ENCODE measurements at places on chromosomes 6 and 20.

DNA sequence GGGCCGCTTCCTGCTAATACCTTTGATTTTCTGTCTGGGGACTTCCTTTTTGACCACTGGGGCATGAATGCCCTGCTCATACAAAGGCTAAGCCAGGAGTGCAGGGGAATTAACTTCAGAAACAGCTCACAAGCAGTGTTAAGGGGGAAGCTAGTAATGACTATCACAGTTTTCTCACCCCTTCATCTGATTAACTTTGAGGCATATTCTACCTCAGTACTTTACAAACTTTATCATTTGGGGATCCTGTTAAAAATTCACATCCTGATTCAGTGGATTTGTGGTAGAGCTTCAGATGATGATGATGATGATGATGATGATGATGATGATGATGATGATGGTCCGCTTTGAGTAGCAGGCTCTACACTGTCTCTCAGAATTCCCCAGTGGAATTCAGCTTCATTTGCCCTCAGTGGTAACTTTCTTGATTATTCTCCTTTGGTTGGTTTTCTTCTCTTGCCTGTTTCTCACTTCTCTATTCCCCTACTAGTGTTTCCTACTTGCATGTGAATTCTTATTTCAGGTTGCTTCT is 78.4 kb upstream of the TMEM170B start:
- DNase-seq: no peak

- DNase-seq: no peak
Measured at GRCh38 chr6:149140910-149141290, 176.6 kb upstream of the TAB2 start.

DNA sequence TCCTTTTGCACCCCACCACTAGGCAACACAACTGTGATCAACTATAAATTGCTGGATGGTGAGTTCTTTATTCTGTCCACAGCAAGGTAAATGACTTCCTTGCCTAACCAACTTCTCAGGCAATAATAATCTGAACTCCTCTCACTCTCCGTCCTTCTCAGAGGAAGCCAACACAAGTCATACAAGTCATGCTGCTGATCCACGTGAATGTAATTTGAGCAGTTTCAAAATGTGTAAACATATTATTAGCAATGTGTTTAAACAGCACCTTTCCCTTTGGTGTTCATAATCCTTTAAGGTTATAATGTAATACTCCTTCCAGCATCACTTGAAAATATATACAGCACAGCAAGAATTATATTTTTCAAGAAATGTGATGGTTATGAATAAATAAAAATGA is 127.9 kb downstream of the QRSL1 start:
- DNase-seq: no peak

DNA sequence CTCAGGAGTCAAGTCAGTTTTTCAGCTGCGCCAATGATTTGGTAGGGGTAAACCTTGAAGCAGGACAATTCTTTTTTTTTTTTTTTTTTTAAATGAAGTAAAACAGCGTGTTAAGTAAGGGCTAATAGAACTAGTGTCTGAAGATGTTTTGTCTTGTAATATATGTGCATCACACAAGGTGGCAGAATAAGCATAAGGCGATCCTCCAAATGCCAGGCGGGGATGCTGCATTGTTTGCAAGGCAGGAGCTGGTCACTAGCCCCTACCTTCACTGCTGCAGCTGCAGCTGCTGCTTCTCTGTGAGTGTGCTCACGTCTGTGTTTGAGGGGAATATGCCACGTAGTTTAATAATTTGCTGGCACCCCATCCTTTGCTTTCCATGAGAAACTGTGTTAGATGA is 272.7 kb upstream of the MAP3K7 start:
- DNase-seq: no peak

GRCh38 chr6:34917626-34918285 is 28.7 kb downstream of the ANKS1A start:
- no peak for DNase-seq

DNA sequence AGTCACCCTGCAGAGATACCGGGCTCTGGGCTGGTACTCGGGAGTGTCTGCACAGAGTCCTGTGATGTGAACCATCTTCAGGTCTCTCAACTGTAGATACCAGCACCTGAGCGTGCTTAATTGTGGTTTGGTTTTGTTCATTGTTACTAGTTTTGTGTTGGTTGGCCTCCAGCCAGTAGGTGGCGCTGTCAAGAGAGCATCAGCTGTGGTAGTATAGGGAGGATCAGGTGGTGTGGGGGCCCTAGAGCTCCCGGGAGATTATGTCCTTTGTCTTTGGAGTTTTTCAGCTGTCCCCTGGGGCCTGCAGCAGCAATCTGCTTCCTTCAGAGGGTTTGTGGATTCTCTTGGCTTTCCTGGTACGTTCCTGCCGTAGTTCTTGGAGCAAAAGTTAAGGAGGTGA is 67.9 kb downstream of the CDYL start:
- no peak for DNase-seq

- no peak for DNase-seq
Measured at GRCh38 chr6:44772838-44773237, 385.3 kb downstream of the CDC5L start.

DNA sequence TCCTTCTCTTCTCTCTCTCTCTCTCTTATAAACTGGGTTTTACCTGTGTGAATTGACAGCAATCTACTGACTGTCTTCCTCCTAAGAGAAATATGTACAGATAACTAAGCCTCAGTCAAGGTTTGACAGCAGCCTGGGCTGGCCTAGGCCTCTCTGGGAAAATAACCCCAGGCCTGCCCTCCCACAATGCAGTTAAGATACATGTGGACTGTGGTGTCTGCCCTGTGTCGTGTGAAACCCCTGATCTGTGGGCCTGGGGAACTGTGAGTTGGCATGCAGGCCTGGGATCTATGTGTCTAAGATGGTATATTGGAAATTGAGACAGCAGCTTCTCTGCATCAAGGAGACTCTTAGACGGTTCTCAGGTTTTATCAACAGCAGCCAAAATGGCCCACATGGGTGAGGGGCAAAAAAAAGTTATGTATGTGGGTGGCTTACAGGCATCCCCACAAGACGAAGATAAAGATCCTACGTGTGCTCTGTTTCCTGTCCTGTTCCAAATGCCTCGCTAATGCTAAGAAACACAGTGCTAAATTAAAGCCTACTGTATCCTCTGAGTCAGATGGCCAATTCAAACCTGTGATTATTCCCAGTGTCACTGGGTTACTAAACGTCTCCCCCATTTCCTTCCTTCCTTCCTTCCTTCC is 19.0 kb downstream of the LRFN2 start:
- no peak for DNase-seq

DNA sequence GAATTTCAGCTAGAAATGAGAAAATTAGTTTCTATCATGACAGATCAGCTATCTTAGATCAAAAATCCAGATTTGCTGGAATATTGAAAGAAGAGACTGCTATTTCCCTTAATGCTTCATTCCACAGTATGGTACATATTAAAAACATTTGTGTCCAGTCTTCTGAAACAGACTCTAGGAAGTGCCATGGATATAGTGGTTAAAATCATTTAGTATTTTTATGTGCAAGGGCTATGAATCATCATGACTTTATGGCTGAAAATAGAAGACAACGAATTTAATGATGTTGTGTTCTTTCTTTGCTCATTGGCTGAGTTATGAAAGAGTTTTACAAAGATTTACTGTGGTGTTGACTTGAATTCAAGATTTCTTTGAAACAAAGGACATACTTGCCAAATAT is 146.6 kb downstream of the ANKRD60 start:
- DNase-seq: no peak

GRCh38 chr6:144339859-144340452 is 54.8 kb downstream of the UTRN start:
- no peak for DNase-seq

GRCh38 chr20:32168184-32168910 is 39.2 kb downstream of the PLAGL2 start:
- DNase-seq: no peak
